ENCODE measurements at places on chromosomes 12 and 14.

GRCh38 chr12:26633591-26634210 lies 199.3 kb downstream of the ITPR2 start:
- no peak for DNase-seq

DNA sequence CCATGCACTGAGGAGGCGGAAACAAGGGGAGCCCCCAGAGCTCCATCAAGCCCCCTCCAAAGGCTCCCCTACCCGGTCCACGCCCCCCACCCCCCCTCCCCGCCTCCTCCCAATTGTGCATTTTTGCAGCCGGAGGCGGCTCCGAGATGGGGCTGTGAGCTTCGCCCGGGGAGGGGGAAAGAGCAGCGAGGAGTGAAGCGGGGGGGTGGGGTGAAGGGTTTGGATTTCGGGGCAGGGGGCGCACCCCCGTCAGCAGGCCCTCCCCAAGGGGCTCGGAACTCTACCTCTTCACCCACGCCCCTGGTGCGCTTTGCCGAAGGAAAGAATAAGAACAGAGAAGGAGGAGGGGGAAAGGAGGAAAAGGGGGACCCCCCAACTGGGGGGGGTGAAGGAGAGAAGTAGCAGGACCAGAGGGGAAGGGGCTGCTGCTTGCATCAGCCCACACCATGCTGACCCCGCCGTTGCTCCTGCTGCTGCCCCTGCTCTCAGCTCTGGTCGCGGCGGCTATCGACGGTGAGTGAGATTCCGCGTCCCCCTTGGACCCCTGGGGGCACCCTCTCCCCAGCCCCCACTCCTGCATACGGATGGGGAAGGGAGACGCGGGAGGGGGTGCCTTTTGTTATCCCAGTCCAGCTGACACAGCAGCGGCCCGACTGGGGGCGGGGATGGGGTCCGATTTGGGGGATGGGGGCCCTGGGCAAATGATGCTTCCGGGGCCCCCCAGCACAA lies 400 bp downstream of the LRP1 start:
- DNase-seq, result no peak

- no peak for DNase-seq
Observed at GRCh38 chr12:68350753-68351152, 18.6 kb upstream of the MDM1 start.

GRCh38 chr14:100695423-100695738 lies 31.3 kb upstream of the DLK1 start:
- DNase-seq, result no peak

GRCh38 chr14:61588419-61588901 lies 106.9 kb upstream of the HIF1A start:
- DNase-seq, result no peak

GRCh38 chr12:20434996-20435395 lies 66.7 kb downstream of the PDE3A start:
- no peak for DNase-seq

DNA sequence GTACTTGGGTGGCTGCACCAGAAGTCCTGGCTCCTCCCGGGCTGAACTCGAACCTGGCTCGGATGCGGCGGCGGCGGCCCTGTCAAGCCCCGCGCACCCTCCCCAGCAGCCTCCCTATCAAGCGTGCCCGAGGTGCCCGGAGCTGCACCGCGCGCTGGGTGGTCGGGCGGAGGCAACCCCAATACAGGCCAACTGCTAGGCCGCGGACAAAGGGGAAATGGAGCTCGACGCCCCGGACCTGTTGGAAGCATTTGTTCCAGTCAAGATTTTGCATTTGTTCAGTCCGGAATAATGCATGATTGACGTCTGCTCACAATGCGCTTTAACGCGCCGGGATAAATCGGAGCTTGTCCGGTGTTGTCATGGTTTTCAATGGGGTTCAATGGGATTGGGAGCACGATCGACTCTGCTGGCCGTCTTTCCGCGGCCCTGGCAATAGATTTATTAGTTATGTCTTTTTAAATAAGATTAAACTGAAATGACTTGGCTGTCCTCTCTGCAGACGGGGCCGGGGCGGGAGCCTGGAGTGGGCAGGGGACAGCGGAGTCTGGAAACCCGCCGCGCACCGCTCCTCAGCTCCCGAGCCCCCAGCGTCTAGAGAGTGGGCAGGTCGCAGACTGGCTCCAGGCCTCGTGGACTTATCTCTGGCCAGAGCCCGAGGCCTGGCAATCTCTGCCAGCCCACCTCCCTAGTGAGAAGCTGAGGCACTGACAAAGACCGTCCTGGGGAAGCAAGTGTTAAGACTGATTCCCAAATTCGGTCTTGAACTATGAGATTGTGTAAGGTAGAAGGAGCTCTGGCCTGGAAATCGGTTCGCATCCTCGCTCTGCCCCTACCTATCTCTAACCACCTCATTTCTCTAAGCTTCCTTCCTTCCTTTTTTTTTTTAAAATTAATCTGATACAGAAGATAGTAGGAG lies 1.7 kb upstream of the NKX2-8 start:
- DNase-seq, result no peak

GRCh38 chr12:62654326-62655241 lies 188.0 kb downstream of the MON2 start:
- no peak for DNase-seq

DNA sequence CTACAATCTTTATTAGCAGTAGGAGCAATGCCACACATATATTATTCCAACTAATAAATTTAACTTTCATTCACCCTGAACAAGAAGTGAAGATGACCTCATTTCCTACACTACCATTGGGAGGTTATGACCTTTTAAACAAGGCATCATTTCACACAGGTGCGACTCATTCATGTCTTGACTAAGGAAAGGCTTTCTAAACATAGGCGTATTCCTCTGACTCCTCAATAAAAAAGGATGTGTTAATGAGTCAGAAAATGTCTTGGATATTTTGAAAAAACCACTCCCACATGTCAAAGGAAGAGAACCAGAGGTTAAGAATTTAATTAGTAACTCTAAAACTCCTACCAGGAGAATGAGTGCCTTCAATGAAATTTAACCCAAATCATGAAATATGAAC lies 115.2 kb downstream of the PRICKLE1 start:
- DNase-seq, result no peak

DNA sequence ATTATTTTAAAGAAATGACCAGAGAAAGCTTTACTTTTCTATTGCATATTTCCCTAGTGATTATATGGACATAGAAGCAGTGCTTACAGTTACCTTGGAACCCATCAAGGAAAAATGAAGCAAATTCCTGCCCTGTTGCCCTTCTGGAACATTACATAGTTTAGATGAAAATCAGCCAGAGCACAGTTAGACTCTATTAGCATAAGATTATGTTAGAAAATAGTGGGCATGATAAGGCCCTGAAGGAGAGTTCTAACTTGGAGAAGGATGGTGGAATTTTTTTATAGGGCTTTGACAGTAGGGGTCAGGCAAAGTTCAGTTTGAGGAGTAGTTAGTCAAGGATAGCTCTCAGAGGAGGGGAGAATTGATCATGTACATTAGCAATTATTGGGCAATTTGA lies 74.3 kb downstream of the FUT8 start:
- DNase-seq, result no peak

DNA sequence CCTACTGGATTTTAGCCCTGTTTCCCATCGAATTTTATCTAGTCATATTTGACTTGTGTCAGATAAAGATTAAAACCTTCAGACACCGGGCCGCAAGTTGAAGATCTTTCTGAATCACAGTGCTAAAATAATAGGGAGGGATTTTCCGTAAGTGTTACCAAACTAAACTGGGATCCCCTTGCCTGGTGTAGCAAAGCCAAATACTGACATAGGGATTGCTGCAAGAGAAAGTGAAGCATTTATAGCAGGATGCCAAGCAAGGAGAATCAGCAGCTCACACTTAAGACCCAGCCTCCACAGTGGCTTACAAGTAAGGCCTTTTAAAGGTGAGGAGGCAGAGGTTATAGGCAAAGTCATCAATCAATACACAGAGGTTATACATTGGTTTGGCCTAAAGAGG lies 147.4 kb downstream of the AKAP6 start:
- DNase-seq, result no peak

DNA sequence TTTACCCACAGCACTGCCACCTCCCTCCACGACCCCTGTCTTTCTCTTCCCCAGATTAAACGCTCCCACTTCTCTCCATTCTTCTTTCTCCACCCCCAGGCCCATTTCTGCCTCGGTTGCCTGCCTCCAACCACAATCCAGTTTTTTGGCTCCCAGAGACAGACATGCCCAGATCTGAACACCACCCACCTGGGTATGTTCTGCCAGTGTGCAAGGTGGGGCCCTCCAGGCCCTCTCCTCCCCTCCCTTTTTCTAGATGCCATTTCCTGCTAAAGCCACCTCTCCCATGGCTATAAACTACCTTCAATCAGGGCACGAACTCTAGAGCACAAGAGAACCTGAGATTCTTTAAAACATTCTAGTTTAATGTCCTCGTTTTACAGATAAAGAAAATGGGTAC lies 63.3 kb downstream of the IRF2BPL start:
- DNase-seq, result no peak

GRCh38 chr12:99767809-99768208 lies 120.3 kb downstream of the GARIN6 start:
- DNase-seq, result no peak

DNA sequence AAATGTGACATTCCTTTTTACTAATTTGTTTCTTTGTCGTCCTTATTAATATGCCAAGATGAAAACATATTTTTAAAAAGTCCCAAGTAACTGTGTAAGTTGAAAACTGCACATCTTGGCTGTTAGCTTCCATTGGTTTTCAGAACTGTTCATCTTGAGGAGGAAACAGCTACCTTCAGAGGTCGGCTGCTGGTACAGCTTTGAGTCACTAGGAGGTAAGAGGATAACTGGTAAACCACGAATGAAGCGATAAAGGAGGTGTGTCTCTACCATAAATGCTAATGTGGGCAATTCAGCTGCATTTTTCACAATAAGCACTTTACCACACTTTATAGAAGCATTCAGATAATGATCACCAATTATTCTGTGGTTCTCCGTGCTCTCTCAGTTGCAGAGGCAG lies 137.5 kb upstream of the KRAS start:
- no peak for DNase-seq

GRCh38 chr14:79598339-79598738 lies 613.0 kb downstream of the DIO2 start:
- no peak for DNase-seq

All from right hindlimb (tissue), 1 donor.